ENCODE measurements at places on chromosomes 7 and 10. TPM values are rescaled to one million over a fixed set of nuclear protein-coding genes. Genes with fewer than 3 reads are reported as not detected.

Gene TMEM176B
- 0.75 TPM for total RNA-seq

Gene CTAGE15
- total RNA-seq: 0.87 TPM

DNA sequence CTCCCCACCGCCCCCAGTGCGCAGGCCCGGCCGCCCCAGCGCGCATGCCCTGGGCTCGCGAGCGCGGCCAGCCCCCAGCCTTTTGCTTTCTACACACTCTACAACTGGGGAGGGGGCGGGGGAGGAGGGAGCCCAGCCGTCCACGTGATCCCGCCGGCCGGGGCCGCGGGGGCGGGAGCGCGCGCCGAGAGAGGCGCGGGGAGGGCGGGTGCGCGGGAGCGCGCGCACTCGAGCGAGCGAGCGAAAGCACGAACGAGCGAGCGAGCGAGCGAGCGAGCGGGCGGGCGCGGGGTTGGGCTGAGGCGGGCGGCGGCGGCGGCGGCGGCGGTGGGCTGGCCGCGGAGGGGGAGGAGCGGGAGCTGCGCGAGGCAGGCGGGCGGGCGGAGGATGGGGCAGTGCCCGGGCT, at the start of gene AUTS2:
Gene AUTS2 (plus strand): TSS at position 395 of the 406 bp plus-strand sequence. CDS start 1,179 bp downstream, outside the sequence.
- peak; percentile 29 for DNase-seq

- DNase-seq: no peak
Observed at GRCh38 chr7:112707655-112708054, 82.5 kb downstream of the TMEM168 start.

- DNase-seq: no peak
Observed at GRCh38 chr7:105267244-105267643, 121.5 kb downstream of the SRPK2 start.

DNA sequence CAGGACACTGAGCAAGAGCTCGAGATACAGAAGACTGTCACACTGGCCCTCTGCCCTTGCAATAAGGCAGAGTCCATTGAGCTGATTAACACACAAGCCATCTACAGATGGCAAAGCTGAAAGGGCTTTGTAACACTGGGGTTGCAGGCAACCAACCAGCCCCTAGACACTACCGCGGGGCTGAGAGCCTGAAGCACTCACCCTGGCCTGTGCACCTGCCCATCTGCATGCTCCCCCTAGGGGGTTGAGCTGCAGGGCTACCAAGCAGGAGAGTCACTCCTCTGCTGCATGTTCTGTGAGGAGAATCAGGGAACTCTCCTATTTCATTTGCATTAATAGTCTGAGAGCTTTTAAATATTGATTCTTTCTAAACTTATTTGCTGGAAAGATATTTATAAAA, 128.1 kb upstream of the VIPR2 start:
- no peak for DNase-seq

DNA sequence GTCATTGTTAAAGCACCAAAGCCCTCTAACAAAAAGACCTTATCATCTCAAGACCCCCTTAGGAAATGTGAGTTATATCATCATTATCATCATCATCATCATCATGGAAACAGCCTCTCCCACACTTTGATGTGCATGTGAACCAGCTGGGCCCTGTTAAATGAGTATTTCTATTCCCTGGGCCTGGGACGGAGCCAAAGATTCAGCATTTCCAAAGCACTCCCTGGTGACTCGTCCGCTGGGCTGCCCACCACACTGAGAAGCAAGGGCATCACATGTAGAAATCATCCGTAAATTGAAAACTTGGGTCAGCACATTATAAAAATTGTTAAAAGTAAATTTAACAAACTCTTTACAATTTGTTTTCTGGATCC, 88.6 kb downstream of the PTPRN2 start:
- DNase-seq: no peak

Measured in renal cortical epithelial cell (primary cell).